ENCODE measurements at places on chromosomes 5 and 9.
A peak's percentile ranks its signal among the peaks of the same experiment; 100 is the strongest.

- no peak for DNase-seq
Observed at GRCh38 chr9:95229230-95229915, 88.1 kb downstream of the FANCC start.

- DNase-seq = no peak
Observed at GRCh38 chr5:45491368-45491767, 204.8 kb downstream of the HCN1 start.

DNA sequence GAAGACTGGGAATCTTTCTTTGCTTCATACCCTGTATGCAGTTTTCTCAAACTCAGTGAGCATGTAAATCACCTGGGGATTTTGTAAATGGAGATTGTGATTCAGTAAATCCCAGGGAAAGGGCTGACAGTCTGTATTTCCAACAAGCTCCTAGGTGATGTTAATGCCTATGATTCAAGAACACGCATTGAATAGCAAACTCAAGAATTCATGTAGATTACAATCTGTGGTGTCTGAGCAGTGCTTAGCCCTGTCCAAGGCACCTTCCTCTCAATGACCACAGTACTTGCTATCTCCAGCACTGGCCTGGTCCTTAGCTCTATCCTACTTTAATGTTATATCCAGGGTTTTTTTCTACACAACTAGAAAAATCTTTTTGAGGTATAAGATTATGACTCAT, 721.4 kb upstream of the MEF2C start:
- DNase-seq = no peak

DNA sequence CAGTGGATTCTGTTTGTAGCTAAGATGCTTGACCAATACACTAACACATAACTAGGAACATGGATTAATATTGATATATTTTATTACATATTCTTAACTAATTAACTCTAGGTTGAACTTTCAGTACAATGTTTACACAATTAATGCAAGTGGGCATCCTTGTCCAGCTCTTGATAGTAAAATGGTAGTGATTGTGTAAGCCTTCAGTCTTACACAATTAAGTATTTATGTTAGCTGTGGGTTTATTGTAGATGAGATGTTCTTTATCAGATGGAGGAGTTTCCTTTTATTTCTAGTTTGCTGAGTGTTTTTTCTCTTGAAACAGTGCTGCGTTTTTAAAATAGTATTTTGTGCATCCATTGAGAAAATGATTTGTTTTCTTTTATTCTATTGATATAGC, 1210.8 kb downstream of the CDH12 start:
- no peak for DNase-seq

GRCh38 chr9:14935106-14935751, 25.0 kb upstream of the FREM1 start:
- no peak for DNase-seq

- DNase-seq = no peak
Observed at GRCh38 chr5:143229896-143230675, 173.4 kb downstream of the NR3C1 start.

DNA sequence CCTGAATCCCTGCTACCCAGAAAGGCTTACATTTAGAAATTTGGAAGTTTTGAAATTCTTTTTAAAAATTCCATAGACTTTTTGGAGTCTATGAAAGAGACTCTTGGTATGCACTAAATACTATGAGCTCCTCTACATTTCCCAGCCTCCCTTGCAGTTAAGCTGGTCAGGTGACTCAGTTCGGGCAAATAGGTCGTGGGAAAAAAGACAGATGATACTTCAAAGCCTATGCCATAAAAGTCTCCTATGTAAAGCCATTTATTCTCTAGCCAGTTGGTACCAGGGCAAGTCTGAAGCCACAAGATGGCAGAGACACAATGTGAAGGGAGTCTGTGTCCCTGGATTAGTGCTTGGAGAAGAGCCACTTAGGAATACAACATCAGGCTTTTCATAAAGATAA, 101.8 kb downstream of the BOD1 start:
- DNase-seq = no peak

GRCh38 chr5:134545070-134545868, 19.8 kb downstream of the JADE2 start:
- DNase-seq = peak; percentile 87

DNA sequence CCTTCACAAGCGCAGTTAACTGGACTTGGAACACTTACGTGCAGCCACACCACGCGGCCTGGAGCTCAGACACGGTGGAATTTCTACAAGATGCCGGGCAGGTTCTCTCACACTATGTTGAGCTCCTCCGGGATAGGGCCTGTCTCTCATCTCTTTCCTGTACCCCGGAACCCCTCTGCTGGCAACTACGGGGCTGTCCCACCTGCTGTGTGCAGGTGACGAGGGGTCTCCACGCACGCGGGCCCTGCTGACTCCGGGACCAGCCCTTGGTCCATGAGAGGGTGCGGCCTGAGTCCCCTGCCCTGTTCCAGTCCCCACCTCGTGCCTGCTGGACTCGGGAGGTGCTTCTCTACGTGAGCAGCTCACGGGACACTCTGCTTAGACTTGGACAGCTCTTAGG, 40.1 kb downstream of the SLC6A3 start:
- DNase-seq = no peak

DNA sequence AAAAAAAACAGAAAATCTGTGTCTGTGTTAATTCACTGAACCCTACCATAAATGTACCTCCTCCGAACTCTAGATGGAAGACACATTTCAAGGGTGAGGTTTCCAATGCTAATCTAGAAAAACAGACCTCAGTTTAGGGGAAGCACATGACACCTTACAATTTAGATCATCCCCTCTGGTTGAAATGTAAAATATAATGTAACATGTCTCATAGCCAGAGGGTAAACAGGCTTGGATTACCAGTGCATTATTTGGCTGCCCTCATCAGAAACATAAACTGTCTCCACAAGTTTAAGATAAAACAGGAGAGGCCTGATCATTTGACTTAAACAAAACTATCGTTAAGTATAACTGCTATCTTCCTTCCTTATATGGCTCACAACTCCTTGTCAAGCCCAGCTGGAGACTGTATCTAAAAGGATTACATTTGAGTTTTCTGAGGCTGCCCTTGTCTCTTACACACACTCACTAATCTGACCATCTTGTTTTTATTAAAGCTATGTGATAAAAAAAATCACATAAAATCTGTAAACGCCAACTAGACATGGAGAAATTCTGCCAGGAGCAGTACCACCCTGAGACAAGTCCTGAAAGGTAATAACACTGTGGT, 105.7 kb downstream of the LURAP1L start:
- DNase-seq = peak; percentile 28

GRCh38 chr5:84273517-84273883, 111.2 kb downstream of the EDIL3 start:
- DNase-seq = no peak

- DNase-seq = peak; percentile 15
Observed at GRCh38 chr5:164345173-164345849, 839.9 kb downstream of the MAT2B start.

DNA sequence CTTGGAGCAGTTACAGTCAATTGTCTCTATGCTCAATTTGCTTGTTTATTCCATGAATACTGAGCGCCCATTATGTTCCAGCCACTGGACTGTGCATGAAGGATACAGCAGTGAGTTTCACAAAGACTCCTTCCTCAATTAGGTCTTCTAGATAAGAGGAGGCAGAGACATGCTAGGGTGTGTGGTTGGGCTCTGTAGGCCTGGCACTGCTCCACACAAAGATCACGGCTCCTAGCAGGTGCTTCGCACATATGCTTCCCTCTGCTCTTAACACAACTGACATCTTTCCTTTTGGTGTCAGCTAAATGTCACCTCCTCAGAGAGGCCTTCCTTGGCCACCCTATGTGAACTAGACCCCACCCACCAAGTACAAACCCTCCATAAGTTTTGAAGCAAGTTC, 10.9 kb downstream of the IL12B start:
- DNase-seq = no peak

DNA sequence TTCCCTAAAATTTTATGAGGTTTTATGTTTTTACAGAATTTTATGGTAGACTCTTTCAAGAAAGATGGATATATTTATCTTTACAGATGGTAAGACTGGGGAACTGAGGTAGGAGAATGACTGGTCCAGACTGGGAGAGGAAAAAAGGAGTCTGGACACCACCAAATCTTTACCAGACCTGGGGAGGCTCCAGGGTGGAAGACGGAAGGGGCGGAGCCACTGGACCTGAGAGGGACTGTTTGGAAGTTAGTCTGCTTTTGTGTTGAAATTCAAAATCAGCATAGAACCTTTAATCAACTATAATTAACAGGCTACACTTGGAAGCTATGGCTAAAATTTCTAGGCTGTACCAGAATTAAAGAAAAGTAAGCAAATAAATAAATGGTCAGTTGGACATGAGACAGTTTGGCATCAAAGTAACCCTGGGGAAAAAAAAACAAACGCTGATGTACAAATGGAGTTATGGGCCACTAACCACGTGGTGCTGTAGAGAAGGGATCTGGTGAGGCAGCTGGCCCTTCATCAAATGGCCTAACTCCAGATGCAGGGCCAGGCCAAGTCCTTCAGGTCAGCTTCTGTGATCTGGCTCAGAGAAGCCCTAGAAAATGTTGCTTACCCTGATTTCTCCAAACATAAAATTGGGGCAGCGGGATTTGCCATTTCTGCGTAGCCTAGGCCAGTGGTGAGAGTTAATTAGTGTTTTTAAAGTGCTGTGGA, 155.1 kb downstream of the ARSB start:
- DNase-seq = no peak

GRCh38 chr9:69885474-69885929, 64.9 kb downstream of the CFAP95 start:
- no peak for DNase-seq

DNA sequence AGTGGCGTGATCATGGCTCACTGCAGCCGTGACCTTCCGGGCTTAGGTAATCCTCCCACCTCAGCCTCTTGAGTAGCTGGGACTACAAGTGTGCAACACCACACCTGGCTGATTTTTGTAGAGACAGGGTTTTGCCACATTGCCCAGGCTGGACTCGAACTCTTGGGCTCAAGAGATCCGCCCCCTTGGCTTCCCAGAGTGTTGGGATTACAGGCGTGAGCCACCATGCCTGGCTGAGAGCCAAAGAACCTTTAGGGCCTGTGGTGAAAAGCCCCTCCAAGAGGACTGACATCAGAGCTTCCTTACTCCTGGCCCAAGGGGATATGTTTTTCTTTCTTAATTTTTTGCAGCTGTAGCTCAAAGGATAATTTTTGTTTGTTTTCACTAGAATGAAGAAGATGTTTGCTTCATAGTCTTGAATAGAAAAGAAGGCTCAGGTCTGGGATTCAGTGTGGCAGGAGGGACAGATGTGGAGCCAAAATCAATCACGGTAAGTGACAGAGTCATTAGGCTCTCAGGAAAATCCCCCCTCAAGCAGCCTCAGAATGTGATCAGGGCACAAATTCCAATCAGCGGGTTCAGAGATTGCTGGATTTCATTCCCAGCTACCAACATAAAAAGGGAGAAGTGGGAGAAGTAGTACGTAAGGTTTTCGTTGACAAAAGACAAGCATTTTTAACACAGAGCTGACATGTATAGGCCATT, 77.1 kb downstream of the GOLPH3 start:
- no peak for DNase-seq

- no peak for DNase-seq
Observed at GRCh38 chr5:130502702-130503101, 598.4 kb downstream of the CHSY3 start.

DNA sequence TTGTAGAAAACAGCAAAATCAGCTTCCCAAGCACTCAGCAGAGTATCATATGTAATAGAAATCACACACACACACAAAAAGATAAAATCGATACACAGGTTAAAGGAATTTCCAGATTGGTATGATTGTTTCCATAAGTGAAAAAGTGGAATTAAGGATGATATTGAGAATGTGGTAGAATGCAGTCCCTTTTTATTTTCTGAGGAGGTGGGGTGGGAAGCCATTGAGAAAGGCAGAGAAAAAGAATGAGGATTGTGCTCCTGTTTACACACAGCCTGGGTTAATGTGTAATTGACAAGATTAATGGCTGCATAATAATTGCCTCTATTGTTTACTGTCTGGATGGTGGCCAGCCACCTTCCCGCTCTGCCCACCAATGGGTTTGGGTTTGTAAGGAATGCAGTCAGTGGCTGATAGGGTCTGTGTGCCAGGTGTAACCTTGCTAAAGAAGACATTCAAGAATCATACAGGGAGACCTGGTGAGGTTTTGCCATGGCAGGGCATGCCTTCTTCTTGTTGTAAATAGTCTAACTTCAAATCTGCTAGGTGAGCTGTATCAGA, 177.2 kb upstream of the MAP3K1 start:
- DNase-seq = no peak

GRCh38 chr5:74643111-74643562, 2.6 kb upstream of the ENC1 start:
- peak; percentile 98 for DNase-seq

GRCh38 chr9:35028341-35028740, 38.8 kb downstream of the DNAJB5 start:
- no peak for DNase-seq

DNA sequence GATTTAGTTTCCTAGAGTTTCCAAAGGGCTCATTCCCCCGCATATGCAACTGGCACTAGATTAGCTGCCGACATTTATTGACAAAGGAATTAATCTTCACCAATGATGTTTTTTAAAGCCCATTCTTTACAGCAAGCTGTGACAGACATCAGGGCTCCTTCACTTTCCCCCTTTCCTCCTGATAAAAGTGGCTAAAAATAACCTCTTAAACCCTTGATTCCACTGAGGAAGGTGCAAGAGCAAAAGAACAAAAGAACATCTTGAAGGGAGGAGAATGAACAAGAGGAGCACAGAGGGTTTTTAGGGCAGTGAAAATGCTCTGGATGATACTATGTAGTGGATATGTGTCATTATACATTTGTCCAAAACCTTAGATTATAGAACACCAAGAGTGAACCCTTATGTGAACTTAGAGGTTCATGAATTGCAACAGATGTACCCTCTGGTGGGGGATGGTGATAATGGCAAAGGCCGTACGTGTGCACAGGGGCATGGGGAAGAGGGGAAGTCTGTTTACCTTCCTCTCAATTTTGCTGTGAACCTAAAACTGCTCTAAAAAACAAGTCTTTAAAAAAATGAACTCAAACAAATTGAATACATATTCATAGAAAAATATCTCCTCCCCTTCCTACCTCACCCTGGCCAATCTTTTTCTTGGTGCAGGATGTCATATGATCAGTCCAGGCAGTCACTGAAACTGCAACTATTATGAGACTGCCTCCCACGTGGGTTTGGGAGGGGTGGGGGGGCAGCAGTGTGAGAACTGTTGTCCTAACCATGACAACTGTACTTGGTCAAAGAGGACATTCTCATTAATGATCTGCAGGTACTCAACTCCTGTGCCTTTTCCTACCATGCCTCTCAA, 83.0 kb downstream of the MARCHF3 start:
- DNase-seq = no peak

DNA sequence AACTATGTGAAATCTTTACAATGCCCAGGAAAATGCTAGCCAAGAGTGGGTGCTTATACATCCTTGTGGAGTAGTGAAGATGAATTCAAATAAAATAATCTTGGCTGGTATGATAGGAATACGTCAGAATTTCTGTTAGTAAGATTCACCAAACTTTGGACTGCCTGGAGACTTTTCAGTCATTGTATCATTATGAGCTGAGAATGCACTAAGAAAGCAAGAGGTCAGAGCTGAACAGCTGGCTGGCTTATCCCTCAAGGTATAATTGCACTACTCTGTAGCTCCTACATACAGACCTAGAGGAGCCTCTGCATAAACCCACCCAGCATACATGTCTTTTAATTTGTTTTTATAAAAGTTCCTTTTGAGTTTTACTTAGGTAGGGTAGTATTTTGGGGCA, 568.5 kb upstream of the RIOK2 start:
- DNase-seq = no peak

GRCh38 chr9:82406456-82407085, 418.0 kb downstream of the SPATA31D1 start:
- DNase-seq = no peak
